ENCODE measurements at places on chromosomes 16 and 17. TPM values are rescaled to one million over a fixed set of nuclear protein-coding genes. Genes with fewer than 3 reads are reported as not detected.

- no peak for DNase-seq
Measured at GRCh38 chr16:55821210-55821609, 11.7 kb downstream of the CES1 start.

DNA sequence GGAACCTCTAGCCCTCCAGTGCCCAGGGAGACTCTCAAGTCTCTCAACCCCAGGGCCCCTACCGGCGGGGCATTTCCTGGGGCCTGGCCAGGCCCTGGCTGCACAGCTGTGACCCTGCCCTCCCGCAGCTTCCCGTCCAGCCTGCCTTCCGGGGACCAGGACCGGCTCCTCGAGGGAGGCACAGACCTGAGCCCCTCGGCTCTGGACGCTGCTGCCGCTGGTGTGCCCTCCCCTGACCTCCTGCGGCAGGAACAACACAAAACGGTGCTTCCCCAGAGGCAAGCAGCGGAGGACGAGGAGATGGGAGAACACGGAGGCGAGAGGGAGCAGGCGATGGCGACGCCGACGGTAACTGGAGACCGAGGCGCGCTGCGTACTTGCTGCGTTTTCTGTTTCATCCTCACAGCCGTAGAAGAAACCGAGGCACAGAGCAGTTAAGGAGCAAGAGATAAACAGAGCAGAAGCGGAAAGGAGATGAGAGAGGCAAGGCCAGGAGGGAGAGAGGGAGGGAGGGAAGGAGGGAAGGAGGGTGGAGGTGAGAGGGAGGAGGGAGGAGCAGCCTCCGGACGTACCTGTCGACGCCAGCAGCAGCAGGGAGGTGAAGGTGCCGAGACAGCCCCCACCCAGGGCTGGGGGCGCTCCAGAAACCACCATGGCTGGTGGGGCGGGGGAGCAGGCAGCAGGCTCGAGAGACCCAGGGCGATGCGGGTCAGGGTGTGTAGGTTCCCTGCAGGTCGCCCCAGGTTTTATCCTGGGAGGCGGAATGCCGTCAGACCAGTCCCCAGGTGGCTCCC is at the start of gene PRSS22:
Gene PRSS22 (minus strand): TSS at position 720 of the 794 bp plus-strand sequence. CDS start 66 bp downstream, at position 654.
- no peak for DNase-seq

PIMREG gene
- total RNA-seq: not detected

FBXW10 gene
- 0.28 TPM for total RNA-seq

DNA sequence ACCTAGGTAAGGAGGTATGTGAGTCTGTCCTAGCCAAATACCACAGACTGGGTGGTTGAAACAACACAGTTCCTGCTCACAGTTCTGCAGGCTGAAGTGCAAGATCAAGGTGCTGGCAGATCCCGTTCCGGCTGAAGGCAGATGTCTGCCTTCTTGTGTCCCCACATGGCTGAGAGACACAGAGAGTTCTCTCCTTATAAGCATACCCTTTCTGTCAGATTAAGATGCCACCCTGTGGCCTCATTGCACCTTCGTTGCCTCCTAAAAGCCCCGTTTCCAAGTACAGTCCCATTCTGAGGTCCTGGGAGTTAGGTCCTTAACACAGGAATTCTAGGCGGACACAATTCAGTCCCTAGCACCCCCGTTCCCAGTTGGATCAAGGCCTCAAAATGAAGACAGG is 9.1 kb upstream of the TMEM11 start:
- no peak for DNase-seq

NTN1 gene
- total RNA-seq: 10.5 TPM
